Sciatic nerve (tissue), 2 donors: ENCODE measurements at places on chromosomes 13 and 19.

DNA sequence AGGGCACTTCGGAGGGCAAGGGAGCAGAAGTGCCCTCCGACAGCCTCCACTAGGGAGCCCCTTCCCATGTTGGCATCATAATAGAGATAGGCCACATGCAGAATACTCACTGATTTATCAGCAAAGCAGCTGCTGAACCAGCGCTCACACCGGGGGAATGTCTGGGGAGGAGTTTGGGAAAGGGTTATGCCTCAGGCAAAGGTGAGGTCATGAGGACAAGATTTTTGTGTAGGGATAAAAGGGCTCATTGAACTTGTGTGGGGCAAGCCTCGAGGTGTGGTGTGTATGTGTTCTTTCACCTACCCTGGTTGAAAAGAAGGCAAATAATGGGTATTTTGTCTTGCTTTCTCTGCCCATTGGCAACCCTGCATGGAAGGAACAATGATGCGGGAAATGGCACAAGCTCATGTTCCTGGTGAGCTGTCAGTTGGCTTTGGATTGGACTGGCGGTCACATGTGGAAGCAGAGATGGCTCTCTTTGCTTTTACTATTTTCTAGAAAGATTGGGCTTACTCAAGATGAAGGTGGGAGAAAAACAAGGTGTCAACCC, 39.1 kb upstream of the SLC7A9 start:
- DNase-seq: no peak

DNA sequence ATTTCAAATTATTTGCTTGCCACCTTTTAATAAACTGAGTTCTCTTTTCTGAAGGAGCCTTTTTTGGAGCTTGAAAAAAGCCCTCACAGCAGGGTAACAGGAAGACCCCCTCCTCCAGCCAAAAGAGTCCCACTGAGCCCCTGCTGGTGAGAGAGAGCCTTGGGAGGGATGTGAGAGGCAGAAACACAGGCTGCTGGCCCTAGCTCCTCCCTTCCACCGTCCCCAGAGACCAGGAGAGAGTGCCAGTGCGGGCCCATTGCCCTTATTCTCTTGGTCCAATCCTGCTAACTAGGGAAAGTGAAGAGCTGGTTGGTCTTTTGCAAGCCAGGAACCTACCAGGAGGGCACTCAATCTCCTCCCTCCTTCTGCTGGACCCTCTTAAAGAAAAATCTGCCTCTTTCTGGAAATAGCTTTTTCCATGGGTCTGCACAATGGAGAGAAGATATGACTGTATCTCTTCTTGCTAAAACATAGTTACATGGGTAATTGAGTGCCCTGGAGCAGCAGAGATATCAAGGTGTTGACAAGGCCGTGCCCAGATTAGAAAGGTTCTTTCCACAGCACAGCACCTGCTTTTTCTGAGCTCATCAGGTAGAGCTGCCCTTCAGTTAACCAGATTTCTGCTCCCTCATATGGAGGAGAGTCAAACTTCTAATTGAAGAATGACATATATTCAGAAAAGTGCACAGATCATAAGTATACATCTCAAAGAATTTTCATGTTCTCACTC, 113.9 kb downstream of the LRCH1 start:
- DNase-seq: no peak

DNA sequence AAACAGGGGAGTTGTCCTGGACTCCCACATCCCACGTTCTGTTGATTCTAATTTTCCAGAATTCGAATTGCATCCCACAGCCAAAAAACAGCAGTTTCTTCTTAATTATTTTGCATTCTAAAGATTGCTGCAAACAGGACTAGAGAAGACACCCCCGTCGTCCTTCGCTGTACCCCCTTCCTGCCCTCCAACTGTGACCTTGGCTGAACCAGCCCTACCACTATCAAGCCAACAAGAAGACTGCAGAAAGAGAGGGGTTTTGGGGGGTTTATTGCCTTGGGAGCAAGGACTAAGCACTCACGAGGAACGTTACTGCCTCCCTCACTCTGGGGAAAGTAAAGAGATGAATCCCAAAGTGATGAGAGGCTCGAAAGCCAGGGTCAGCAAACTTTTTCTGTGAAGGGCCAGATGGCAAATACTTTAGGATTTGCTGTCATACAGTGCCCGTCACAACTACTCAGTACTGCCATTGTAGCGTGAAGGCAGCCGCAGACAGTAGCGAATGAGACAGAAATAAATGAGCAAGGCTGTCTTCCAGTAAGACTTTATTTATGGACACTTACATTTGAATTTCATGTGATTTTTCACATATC, 32.5 kb upstream of the KATNAL1 start:
- DNase-seq: no peak

DNA sequence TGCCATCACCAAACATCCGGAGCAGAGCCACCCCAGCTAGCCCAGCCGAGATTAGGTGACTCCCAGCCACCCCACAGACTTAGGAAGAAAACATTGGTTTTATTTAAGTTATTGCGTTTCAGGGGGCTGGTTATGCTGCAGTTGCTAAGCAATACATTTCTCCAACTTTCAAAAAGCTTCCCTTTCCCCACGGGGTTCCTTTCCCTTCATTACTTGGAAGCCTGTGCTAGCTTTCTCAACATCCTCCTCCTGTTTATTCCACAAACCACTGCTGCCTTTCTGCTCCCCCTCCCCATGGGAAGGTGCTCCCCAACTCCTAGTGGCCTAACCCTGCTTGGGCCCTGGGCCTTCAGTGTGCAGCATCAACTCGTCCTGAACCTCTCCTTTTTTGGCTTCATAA, 52.6 kb downstream of the CDADC1 start:
- no peak for DNase-seq

DNA sequence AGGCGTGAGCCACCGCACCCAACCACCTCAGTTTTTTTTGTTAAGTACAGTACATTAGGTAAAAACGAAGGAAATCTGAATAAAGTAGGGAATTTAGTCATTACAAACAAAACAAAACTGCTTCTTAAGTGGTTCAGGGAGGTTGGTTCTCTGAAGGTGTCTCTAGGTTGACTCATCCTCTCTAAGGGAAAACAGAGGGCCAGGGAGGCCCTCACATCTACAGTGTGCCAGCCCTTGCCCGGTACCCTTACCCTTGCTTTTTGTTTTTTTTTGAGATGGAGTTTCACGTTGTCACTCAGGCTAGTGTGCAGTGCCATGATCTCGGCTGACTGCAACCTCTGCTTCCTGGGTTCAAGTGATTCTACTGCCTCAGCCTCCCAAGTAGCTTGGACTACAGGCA, 17.2 kb upstream of the JUND start:
- DNase-seq: no peak

GRCh38 chr13:111627596-111627995, 307.2 kb downstream of the TEX29 start:
- DNase-seq: no peak
